ENCODE measurements at places on chromosomes 12 and 14. TPM values are rescaled to one million over a fixed set of nuclear protein-coding genes. Genes with fewer than 3 reads are reported as not detected.

PTPRR gene
- total RNA-seq: 17.3 TPM

DNA sequence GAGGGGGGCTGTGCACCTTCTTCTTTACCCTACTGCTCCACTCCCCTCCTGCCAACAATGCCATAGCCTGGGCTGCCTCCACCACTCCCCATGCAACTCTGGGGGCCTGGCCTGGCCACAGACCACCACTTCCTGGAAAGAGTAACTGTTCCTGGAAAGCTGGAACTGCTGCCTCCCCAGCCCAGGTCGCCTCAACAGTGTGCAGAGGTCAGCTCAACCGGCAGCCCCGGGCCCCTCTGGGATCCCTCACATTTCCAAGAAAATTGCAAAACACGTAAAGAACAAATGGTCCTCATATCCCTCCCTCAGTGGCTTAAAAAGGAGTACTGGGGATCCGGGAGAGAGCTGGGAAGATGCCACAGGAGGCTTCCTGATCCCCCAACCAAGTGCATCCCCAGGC lies 22.4 kb upstream of the DIO3 start:
- DNase-seq: no peak

DEPDC4 gene
- not detected for total RNA-seq

FOXJ2 gene
- total RNA-seq: 6.5 TPM

All from umbilical cord (tissue), 2 donors.